ENCODE measurements at places on chromosomes 4 and X. TPM values are rescaled to one million over a fixed set of nuclear protein-coding genes. Genes with fewer than 3 reads are reported as not detected.

DNA sequence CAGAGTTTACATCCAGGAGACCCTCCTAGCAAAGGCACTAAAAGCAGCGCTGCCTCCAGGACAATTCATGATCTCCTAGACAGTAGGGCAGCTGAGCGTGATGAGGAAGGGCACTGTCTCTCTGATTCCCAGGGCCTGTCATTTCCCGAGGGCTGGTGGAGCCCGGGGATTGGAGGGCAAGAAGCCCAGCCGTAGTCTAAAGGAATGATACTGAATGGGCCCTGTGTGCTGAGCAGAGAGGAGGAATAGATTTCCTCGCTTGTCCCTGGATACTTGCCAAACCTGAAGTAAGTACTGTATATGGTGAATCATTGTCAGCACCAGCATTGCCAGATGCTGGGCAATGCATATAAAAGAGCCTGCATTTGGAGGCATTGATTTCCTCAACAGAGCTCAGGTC is 88.0 kb upstream of the SLITRK2 start:
- ATAC-seq, result no peak

GRCh38 chr4:54224996-54225597 is 4.0 kb upstream of the PDGFRA start:
- no peak for ATAC-seq

PARM1 gene
- total RNA-seq, result not detected

- ATAC-seq, result no peak
Observed at GRCh38 chrX:135273162-135273561, 21.3 kb downstream of the ETDA start.

PTCHD1 gene
- total RNA-seq, result 0.03 TPM

CT45A1 gene
- total RNA-seq, result not detected
